ENCODE measurements at places on chromosomes 12 and 14. TPM values are rescaled to one million over a fixed set of nuclear protein-coding genes. Genes with fewer than 3 reads are reported as not detected.
A peak's percentile ranks its signal among the peaks of the same experiment; 100 is the strongest.

DNA sequence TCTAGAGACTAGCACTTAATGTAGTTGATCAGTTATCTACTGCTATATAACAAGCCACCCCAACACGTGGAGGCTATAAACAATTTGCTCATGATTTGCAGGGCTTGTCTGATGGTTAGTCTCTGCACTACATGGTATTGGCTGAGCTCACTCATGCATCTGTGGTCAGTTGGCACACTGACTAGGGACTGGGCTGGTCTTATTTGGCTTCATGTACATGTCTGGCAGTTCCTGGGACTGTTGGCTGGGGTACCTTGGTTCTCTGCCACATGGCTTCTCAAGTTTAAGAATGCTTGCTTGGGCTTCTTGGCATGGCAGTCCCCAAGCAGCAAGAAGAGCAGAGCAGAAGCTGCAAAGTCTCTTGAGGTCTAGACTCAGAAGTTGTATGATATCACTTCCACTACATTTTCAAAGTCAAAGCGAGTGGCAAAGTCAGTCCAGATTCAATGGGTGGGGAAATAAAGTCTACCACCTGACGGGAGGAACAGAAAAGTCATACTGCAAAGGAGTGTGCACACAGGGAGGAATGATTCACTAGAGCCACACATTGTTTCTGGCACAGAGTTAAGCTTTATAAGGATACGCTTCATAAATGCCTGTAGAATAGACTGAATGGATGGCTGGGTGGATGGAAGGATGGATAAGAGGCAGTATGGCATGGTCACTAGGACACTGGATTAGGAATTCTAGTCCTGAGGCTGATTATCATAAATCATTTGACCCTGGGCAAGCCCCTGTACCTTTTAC is 44.8 kb upstream of the PTHLH start:
- no peak overlapping the region for H3K27ac ChIP-seq
- H3K36me3 ChIP-seq: no peaks in the 10 kb centered on the region
- no peaks in the 10 kb centered on the region for H3K4me1 ChIP-seq
- no peak overlapping the region for H3K4me3 ChIP-seq
- no peaks in the 10 kb centered on the region for H3K27me3 ChIP-seq

- no peak overlapping the region for H3K4me3 ChIP-seq
- no peaks in the 10 kb centered on the region for H3K36me3 ChIP-seq
- H3K27me3 ChIP-seq: no peaks in the 10 kb centered on the region
These were observed 9.4 kb upstream of the KLRB1 start for GRCh38 chr12:9617124-9617523.

CIDEB gene
- total RNA-seq: 12.9 TPM

DNA sequence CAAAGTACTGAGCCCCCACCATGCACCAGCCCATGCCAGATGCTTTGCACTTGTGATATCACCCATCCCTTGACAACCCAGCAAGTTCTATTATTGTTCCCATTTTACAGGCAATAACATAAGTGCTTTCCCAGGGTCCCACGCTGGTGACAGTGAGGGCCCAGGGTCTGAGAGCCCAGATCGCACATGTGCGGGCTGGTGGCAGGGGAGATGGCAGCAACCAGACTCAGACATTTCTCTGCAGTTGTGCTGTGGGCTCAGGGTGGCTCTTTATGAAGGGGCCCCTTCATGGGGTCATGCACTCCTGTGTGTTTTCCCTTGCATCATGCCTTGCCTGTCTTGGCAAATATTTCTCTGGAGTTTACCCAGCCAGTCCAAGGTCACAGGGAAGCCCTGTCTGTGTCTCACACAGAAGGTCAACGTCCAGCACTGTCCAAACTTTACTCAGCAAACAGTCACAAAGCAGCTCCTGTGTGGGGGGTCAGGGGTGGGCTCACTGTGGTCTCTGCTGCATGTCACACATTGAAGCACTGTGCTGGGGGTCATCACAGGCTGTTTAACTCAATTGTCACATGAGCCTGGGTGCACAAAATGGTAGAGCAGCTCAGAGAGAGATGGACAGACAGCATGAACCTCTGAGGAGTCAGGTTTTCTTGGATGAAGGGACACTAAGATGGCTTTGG is 12.7 kb downstream of the SERPINA5 start:
- H3K4me3 ChIP-seq: no peak overlapping the region
- H3K27ac ChIP-seq: no peak overlapping the region
- H3K4me1 ChIP-seq: peaks cover 3% of the 10 kb centered on the region
- DNase-seq: no peak

DNA sequence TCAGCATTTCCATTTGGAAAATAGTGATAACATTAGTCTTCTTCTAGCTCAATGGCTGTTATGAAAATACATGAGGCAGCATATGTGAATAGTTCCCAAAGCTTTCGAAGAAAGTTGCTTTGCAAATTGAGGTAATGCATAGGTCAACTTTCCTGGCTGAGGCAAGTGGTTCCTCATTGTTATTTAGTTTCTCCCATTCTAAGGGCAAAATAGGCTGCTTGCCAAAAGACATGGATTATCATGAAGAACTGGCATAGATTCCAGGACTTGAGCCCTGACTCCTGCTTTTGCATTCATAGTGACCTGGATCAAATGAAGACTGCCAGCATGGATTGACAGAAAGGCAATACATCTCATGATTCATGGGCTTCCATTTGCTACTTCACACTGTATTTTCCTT is 35.7 kb downstream of the LRFN5 start:
- H3K4me1 ChIP-seq: no peaks in the 10 kb centered on the region
- H3K27ac ChIP-seq: no peak overlapping the region
- no peak for DNase-seq
- H3K4me3 ChIP-seq: no peak overlapping the region
- no peaks in the 10 kb centered on the region for H3K36me3 ChIP-seq
- H3K27me3 ChIP-seq: no peaks in the 10 kb centered on the region

SLC25A47 gene
- not detected for total RNA-seq

DNA sequence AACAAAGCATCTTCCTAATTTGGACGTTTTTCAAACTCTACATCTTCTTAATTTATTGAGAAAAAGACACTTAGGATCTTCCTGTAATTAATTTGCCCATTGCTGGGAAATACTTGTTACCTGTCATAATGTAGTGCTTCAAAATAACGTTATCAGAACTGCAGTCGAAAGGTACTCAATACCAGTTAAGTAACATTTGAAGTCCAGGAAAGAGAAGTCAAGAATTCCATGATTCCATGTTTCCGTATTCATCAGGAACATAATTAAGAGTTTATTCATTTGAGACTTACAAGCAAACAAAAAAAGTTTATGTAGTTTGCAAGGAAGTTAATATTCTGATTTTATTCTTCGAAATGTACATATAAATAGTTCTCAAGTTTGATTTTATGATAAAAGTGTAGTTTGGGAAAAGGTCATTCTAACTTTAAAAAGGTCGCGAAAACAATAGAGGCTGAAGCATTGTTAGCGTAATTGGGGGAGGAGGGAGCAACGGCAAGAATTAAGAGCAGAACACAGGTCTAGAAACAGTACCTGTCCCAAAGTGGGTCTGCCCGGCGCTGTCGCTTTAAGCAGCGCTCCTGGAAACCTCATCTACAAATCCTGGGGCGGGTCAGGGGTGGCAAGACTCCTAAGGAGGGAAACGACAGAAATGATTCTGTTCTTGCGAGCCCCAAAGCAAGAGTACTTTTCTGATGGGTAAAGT is 1.2 kb upstream of the KCNMB4 start:
- peak overlapping the region; percentile 65 for H3K4me3 ChIP-seq
- no peaks in the 10 kb centered on the region for H3K36me3 ChIP-seq
- peaks cover 11% of the 10 kb centered on the region for H3K27me3 ChIP-seq
- DNase-seq: peak; percentile 22
- H3K27ac ChIP-seq: no peak overlapping the region

ZDHHC22 gene
- total RNA-seq: 0.07 TPM

DNA sequence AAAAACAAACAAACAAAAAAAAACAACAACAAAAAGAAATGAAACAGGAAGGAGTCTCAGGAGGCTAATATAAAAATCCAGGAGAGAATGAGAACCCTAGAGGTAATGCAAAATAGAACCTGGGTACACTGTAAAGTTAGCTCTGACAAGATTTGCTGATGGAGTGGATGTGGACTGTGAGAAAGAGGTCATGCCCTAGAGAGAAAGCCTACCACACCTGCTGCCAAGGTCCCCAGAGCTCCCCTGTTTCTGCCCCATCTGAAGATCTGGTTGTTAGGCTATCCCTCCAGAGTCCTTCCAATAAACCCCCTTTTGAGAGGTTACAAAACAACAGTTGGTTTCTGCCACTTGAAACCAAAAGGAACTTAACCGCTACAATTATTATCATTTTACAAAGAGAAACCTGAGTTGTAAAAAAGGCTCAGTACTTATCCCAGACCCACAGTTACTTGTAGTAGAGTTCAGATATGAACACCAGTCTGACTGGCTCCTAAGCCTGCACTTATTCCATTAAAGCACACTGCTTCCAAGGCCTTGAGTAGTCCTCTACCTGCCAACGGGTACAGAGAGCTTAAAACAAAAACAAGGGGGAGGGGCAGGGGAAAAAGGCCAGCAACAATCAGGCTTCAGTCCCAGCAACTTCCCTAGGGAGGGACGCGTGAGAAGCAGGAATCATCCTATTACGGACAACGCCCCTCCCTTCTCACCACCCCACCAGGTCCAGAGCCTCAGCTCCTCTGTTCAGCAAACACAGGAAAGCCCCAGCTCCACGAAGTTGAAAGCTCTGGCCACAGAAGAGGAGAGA is 27.7 kb downstream of the PPP1R13B start:
- peaks cover 9% of the 10 kb centered on the region for H3K4me1 ChIP-seq
- no peaks in the 10 kb centered on the region for H3K36me3 ChIP-seq
- DNase-seq: no peak
- H3K4me3 ChIP-seq: no peak overlapping the region
- H3K27me3 ChIP-seq: no peaks in the 10 kb centered on the region

DNA sequence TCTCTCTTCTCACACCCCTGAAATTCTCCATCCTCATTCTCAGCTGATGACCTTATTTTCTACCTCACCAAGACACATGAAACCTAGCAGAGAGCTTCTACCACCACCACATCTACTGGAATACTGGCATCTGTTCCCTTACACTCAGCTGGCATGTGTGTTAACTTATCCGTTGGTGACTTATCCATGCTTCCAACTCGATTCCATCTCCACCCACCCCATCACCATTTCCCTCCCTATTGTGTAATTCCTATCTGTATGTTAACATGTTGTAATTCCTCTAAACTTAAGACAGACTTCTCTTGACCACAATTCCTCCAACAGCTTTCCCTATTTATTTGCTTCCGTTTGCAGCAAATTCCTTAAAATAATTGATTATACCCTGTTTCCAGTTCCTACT is 15.4 kb downstream of the C1S start:
- H3K4me3 ChIP-seq: no peak overlapping the region
- H3K27ac ChIP-seq: no peak overlapping the region
- no peak for DNase-seq
- H3K36me3 ChIP-seq: no peaks in the 10 kb centered on the region
- no peaks in the 10 kb centered on the region for H3K27me3 ChIP-seq
- no peaks in the 10 kb centered on the region for H3K4me1 ChIP-seq

DNA sequence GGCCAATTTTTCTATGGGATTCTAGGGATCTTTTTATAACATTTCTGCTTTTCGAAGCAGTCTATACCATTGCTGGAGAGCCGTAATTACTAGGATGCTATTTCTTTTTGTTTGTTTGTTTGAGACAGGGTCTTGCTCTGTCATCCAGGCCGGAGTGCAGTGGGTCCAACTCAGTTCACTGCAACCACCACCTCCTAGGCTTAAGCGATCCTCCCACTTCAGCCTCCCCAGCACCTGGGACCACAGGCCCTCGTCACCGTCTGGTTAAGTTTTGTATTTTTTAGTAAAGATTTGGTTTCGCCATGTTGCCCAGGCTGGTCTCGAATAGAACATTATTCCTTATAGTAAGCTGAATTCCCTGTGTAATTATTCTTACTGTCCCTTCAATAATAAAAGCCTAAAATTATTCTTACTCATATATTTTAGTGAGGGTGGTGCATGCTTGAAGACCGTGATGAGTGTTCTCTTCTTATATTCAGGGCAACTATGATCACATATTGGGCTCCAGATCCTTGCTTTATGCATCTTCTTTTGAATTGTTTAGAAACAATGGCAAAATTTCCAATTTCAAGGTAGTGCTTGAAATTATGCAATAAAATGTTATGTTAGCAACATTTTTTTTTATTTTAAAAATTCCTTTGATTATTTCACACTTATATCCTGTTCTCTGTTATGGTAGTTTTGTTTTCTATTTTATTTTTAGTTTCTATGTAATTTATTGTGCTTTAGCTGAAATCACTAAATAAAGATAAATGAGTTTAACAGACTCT is 66.2 kb downstream of the CRADD start:
- DNase-seq: no peak
- no peak overlapping the region for H3K4me3 ChIP-seq
- H3K27me3 ChIP-seq: no peaks in the 10 kb centered on the region
- H3K4me1 ChIP-seq: no peaks in the 10 kb centered on the region
- no peak overlapping the region for H3K27ac ChIP-seq

DNA sequence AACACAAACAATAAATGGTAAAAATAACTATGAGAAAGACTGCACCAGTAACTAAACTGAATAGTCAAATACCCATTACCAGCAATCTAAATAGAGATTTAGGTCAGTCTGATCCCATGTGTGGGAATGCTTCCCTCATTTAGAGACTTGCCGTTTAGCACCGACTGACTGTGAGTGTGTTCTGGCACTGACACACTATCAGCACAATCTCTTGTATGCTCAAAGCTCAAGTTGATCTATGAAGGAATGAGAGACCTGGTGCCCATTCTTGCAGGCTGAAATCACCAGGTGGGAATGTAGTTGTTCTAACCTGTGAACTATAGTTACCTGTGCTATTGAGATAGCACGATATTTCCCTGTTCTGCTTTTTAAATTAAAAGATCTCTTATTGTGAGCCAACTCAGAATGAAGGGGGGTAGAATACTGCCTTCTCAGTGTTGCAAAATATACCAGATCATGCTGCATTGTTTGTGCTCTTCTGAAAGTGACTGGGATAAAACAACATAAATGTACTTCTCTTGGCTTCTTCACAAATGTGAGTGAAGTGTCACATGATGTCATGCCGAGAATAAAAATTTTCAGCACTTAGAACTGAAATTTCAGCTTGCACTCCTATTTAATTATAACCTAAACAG is 99.6 kb downstream of the LIN7A start:
- no peak overlapping the region for H3K27ac ChIP-seq
- H3K4me1 ChIP-seq: no peaks in the 10 kb centered on the region
- H3K27me3 ChIP-seq: no peaks in the 10 kb centered on the region
- no peak for DNase-seq
- no peaks in the 10 kb centered on the region for H3K36me3 ChIP-seq

DNA sequence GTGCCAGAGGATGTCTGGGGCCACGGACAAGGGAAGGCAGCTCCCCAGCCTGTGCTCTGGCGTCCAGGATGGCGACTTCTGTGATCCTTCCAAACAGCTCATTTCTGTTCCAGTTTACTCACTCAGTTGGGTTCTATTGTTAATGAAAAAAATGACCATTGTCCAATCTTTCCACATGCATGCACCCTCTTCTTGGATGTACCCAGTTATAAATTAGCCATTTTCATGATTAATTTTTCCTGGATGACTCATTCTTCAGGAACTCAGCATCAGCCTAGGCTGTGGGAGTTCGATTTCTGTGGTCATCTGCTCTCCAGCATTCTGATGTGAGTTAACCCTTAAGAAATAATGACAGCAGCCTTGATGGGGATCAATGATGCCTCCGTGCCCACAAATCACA is 926.8 kb downstream of the BCL11B start:
- DNase-seq: no peak
- H3K27ac ChIP-seq: no peak overlapping the region
- no peaks in the 10 kb centered on the region for H3K36me3 ChIP-seq
- no peak overlapping the region for H3K4me3 ChIP-seq

- H3K27ac ChIP-seq: no peak overlapping the region
- H3K27me3 ChIP-seq: no peaks in the 10 kb centered on the region
- H3K36me3 ChIP-seq: no peaks in the 10 kb centered on the region
- no peak for DNase-seq
- H3K4me3 ChIP-seq: no peak overlapping the region
These were observed 479.7 kb upstream of the RGS6 start for GRCh38 chr14:71452539-71452938.

GRCh38 chr12:61993734-61994345 is 266.4 kb upstream of the USP15 start:
- no peak for DNase-seq
- H3K27ac ChIP-seq: no peak overlapping the region
- no peak overlapping the region for H3K4me3 ChIP-seq

Measured in colonic mucosa (tissue), 4 donors.